Hematopoietic multipotent progenitor cell treated with erythropoietin and hydrocortisone succinate and interleukin-3 and kit ligand, for 15 days (in vitro differentiated cells): ENCODE measurements at places on chromosomes 5 and 9.

DNA sequence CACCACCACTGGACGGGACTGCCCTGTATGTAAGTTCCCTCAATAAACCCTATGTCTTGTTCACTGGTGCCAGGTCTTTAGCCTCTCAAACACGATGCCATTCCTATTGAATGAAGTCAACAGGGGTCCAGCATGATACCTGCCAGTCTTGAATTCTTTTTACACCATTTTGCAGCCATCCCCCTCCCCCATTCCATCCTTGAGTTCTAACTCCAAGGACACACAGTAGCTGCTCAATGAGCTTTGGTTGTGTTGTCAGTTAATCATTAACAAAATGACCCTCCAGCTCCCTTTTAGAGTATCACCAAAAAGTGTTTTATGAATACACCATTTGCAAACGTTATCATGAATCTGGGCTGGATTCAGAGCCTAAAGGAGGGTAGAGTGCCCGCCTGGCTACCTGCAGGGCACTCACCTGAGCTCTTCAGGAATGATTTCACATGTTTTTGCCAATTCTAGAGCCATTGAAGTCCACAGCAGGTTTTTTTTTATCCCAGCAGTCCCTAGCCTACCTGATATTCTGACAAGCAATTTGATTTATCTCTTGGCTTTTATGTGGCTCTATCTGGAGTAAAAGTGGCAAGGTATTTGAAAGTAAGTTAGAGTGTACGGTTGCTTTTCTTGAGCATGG, 271.8 kb downstream of the SMARCA2 start:
- no peak for DNase-seq

DNA sequence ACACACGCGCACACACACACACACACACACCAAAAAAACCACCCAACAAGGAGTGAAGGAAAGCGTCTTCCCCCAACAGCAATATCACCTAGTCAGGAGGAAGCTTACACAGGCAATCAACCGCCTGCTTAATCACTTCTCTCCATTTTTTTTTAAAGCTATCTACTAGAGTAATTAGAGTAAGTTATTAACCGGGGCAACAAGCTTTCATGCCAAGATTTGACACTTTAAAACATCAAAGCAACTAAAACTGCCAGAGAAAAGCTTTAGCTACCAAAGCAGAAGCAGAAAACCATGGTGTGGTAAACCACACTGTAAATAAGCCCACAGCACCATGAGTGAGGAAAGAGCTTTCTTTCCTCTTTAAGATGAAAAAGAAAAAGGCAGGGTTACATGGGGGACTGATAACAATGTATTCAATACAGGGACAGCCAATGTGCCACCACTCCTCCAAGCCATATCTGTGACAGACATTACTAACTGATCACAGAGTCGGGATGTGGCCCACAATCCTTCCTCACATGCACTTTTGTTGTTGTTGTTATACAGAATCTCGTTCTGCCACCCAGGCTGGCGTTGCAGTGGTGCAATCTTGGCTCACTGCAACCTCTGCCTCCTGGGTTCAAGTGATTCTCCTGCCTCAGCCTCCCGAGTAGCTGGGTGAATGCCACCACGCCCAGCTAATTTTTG, 282.1 kb downstream of the CRB2 start:
- no peak for DNase-seq

DNA sequence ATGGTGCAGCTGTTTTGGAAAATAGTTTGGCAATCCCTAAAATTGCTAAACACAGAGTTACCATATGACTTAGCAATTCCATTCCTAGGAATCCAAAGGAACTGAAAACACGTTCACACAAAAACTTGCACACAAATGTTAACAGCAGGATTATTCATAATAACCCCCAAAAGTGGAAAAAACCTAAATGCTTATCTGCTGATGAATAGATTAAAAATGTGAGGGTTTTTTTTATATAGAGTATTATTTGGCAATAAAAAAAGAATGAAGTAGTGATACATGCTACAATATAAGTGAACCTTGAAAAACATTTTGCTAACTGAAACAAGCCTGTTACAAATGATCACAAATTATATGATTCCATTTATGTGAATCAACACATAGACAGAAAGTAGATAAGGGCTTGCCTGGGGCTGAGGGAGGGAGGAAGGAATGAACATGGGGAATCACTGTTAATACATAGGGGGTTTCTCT, 45.1 kb upstream of the TRIO start:
- DNase-seq = no peak

DNA sequence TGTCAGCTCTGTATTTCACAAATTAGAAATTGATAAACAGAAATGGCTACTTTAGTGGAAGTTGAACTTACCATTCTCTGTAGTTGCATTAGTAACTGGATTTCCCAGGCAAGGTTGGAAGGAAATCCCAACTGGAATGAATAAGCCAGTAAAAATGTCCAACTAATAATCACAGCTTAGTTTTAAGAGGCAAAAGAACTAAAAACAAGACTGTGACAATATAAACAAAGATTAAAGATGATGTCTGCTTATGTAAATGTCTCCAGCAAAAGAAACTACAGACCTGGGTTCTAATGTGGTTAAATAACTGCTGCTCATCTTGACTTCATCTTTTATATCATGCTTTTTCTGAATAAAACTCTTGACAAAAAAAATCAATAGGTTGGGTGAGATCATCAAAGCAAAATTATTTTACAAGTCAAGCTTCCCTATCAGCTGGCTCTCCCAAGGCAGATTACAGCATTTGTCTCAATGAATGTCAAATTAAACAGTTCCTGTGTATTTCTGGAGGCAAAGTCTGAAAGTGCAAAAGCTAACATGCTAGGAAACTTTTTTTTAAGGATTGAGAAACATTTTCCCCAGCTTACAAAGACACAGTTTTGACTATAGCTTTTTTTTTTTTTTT, 62.3 kb upstream of the HMHB1 start:
- no peak for DNase-seq

GRCh38 chr5:53557386-53557785, 3.1 kb upstream of the NDUFS4 start:
- no peak for DNase-seq

DNA sequence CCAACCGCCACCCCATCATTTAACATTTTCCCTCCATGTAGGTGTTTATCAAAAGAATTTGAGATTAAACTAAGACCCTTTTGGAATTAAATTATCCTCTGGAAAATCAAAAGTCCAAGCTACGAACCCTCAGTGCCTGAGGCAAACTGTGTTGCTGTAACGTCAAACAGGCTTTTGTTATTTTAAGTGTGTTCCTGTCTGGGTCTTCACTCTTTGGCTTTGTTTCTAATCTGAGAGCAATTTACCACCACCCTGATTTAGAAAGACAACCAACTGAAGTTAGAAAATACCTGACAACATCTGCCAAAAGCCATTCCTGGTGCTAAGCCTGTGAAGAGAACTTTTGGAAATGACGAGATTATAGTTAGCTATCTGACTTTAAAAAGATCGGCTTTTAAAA, 199.9 kb downstream of the DIRAS2 start:
- no peak for DNase-seq

DNA sequence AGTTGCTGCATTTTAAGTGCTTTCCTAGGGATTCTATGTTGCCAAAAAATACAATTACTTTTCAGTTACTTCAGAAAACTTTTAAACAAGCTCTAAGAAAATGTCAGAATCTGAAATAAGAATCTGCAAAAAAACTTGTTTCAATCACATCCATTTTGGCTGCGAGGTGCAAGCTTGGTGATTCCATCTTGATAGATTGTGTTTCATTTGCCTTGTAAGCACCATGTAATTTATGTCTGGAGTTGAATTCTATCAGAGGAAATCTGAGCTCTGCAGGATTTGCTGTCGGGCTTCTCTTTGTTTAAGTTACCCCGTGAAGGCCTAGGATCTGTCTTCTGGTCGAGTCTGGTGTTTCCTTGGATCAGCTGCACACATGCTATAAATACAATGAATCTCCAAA, 40.4 kb upstream of the MAN2A1 start:
- DNase-seq = no peak

DNA sequence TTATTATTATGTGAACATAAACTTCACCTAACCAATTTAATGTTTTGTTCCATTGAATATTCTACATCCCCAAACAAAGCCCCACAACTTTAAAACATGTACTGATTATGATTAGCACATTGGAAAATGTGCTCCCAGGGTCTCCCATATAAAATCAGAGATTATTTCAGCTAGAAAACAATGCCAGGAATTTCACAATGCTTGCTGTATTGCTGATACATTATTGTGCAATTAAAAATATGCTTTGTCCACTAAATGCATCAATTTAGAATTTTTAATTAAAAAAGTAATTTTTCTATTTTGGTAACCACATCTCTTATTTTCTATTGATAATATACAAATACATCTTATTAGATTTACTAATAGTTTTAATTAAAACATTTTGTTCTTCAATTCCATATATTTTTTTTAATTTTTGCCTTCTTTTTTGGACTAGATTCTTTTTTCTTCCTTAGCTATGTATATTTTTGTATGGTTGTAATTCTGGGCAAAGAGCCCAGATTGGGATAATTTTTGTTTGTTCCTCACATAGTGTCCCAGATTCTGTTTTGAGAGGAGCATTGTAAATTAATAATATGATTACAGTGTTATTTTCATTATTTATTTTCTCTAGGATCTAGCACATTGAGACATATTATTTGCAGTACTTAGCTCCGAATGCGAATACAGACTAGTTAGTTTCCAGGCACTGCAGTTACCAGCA, 241.5 kb upstream of the CDH18 start:
- DNase-seq = no peak

GRCh38 chr5:138954257-138955012, 79.3 kb upstream of the LRRTM2 start:
- DNase-seq = no peak
